Stimulated activated CD4-positive, alpha-beta T cell treated with anti-CD3 and anti-CD28 coated beads, Interleukin-15, amount 100 ng/mL, for 1 hour (primary cell): ENCODE measurements at places on chromosomes 11 and 22.

DNA sequence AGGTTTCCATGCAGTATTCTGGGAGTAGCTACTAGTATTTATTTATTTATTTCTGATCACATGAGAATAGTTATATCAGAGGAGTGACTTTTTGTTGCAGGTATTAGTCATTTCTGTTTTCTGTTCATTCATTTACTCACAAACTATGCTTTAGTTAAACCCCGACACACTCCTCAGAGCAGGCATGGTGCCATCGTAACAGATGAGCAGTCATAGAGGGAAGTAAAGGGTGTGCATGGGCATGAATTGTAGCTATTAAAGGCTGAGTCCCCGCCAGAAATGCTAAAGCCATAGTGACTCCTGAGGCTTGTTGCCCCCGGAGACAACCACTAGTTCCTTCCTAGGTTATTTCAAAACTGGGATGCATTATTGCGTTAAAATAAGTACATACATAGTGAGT, 10.6 kb downstream of the JHY start:
- no peak for DNase-seq

GRCh38 chr11:12876988-12877387, 132.1 kb upstream of the RASSF10 start:
- no peak for DNase-seq

GRCh38 chr11:27385245-27385644, 22.2 kb upstream of the CCDC34 start:
- DNase-seq, result no peak

DNA sequence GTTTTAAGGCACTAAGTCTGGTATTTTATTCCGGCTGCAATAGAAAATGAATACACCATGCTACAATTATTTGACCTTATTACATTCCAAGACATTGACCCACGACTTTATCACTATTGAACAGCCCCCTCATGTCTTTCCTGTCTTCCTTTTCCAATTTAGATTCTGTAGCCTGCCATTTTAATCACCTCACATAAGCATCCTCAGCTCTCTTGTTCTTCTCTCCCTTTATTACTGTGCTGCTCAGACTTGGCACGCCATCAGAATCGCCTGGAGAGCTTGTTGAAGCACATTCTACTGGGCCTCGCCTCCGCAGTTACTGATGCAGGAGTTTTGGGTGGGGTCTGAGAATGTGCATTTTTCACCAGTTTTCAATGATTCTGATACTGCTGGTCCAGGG, 38.7 kb upstream of the SWAP70 start:
- DNase-seq, result no peak
